Progenitor cell of endocrine pancreas (in vitro differentiated cells): ENCODE measurements at places on chromosomes 3 and 15.

GRCh38 chr15:99481951-99482230 lies 83.9 kb upstream of the MEF2A start:
- DNase-seq = no peak

DNA sequence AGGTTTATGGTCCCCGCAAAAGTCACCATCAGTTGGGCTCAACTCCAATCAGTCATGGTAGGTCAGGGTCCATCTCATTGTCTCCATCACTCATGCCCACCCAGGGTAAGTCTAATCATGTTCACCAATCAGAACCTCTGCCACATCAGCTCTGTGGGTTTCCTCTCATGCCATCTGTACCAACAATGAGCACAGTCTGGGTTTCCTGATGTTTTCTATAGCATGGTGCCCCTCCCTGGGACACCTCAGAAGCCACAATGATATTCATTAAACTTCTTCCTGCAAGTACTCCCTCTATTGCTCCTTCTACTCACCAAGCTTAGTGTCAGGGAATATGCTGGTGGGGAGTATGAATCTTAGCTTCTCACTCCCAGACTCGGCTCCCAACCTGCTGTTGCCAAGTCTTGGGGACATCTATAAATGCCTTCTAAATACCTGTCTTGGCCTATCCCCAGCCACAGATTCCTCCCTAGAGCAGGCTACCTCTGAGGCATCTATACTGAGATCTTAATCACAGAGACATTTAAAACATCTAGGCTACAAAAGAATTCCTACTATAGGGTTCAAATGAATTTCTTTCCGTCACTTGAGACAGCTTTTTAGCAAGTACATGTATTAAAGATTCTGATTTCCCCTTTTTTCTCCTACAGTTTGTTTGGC lies 5.0 kb upstream of the CCR2 start:
- no peak for DNase-seq

GRCh38 chr3:51362476-51362875 lies 22.6 kb upstream of the MANF start:
- DNase-seq = no peak

- no peak for DNase-seq
Observed at GRCh38 chr3:79032686-79033318, 735.0 kb downstream of the ROBO1 start.

DNA sequence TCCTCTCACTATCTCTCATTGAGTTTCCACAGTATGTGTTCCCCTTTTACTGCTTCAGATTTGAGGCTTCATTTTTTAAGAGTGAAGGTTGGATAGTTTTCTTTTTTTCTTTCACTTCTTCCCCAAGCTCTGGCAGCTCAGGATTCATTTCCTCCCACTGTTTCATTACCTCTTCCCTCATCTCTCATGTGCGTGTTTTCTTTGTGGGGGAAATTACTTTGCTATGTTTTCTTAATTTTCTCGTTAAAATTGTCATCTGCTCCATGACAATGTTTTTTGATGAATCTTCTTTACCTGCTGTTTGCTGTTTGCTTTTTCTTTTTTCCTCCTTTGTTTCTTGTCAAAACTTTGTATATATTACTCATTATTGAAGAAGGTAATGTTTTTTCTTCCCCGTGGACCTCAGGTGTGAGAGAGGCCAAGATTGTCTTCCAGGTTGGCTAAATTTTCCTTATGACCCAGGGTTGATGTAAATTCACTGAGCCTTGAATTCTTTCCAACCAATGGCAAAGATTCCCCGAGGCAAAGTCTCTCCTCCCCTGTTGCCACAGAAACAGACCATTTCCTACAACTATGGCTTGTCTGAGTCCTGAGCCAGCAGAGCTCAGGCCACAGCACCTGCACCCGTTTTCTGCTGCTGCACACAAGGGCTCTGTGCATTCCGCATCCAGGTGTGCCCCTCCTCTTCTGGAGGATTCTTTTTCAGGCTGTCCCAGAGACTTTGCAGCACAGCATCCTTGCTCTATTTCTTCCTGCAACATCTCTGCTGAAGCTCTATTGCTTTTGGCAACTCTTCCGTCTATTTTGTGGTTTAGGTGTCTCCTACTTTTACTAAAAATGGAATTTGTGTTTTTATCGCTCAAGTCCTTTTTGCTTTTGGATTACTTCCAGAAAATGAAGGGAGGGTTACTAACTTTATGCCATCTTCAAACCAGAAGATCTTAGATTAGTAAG lies 66.1 kb downstream of the NOX5 start:
- DNase-seq = no peak

GRCh38 chr3:113606539-113607218 lies 74.3 kb downstream of the SIDT1 start:
- DNase-seq = no peak

- no peak for DNase-seq
Observed at GRCh38 chr3:69683082-69683806, 56.0 kb upstream of the MITF start.

DNA sequence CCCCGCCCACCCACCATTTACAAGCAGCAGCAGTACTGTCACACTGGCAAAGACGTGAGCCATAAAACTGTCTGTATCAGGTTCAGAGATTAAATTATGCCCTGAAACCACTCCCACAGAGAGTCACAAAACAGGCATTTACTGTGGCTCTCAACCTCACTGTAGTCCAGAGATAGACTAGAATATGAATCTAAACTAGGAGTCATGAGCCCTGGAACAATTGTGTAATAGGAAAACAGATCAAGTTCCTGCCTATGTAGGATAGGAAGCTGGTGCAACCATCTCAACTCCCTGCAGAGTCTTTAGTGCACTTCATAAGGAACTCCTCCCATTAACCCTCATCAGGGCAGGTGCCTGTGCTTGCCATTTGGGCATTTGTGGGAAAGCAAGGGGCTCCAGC lies 61.7 kb downstream of the FAM227B start:
- DNase-seq = no peak

GRCh38 chr3:77195766-77196545 lies 156.1 kb downstream of the ROBO2 start:
- no peak for DNase-seq

DNA sequence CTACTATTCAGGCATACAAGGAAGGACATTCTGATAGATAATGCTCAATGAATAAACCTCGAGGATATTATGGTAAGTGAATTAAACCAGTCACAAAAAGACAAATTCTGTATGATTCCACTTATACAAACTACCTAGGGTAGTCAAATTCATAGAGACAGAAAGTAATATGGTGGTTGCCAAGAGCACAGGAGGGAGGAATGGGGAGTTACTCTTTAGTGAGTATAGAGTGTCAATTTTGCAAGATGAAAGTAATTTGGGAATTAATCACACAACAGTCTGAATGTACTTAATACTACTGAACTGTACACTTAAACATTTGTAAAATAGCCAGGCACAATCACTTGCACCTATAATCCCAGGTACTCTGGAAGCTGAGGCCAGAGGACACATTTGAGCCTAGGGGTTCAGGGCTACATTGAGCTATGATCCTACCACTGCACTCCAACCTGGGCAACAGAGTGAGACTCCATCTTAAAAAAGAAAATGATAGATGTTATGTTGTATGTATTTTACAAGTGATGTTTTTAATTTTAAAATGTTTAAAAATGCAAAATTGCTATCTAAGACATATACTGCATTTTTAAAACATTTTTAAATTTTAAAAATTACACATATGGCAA lies 91.0 kb downstream of the NPAP1 start:
- DNase-seq = no peak

DNA sequence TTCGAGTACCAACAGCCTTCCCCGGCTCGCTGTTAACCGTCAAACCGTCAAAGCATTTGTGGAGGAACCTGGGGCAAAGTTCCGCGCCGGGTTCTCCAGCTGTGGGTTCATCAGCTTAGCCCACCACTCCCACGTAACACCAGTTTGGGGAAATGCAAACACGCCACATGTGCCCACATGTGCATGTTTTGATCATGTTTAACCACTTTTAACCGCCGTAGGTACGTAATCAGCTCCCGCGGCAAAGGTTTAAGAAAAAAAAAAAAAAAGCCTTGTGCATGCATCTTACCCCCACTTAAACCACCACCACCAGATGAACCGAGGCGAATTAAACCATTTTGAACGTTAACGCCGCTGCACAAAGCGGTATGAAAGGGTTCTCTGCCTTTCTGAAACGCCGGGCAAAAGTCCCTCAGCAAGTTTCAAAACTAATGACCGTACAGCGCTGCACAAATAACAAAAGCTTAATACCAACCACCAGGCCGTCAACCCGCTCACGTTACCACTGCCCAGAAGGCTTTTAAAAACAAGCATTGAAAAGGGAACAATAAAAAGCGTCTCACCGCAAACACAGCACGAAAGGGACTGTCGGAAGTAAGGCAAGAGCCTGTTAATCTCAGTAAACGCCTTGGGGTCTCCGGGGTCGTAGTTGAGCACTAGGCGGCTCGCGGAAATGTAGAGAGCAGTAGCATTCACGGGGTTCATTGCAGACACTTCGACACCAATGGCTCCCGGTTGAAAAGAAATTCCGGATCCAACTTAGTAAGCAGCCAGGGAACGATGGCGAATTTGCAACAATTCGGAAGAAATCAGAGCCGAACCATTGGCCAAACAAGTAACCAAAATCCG lies 1.5 kb downstream of the MSL2 start:
- DNase-seq = no peak

GRCh38 chr15:65926899-65927298 lies 57.6 kb downstream of the RAB11A start:
- DNase-seq = no peak

DNA sequence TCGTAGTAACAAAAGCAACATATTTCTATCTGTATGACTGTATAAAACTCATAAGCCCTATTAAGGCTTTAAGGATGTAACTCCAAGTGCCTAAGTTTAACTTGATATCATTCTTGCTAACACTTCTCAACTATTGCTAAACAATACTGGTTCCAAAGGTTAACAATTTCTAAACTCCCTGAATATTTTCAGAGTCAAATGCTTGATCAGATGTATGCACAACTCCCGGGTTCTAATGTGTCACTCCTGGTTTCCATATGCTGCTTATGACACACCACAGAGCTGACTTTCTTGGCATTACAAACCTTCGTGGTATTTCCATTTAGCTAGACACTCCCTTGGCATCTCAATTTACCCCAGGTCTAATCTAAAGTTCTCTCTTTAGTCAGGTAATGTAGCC lies 26.3 kb downstream of the DZIP1L start:
- DNase-seq = no peak

DNA sequence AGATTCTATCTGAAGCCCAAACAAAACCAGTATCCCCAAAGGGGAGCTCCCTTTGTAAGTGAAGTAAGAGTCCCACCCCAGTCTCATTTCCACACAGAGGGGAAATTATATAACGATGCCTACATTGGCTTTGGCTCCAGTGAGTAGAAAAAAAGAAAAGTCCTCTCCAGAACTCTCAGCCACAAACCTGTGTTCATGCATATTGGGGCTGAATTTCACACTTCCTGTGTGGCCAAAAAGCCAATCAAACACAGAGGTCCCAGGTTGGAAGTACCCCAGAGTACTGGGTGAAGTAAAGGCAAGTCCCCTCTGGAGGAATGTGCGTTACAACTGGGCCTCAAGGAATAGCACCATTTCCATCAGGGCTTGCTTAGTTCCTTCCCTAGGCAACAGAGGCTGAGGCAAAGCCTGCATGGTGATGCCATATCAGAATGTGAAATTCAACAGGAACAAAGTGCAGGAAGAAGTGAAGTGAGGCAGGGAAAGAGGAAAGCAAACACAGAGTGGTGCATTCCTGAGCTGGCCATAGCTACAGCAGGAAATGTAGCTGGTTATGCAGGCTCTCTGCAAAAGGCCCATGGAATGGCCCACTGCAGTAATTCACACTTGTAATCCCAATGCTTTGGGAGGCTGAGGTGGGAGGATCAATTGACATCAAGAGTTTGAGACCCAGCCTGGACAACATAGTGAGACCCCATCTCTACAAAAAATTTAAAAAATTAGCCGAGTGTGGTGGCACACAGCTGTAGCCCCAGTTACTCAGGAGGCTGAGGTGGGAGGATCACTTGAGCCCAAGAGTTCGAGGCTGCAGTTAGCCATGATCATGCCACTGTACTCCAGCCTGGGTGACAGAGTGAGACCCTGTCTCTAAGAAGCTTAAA lies 16.6 kb upstream of the CX3CR1 start:
- DNase-seq = no peak

- no peak for DNase-seq
Observed at GRCh38 chr3:75781079-75781745, 4.1 kb downstream of the ZNF717 start.

- DNase-seq = no peak
Observed at GRCh38 chr3:64832098-64832497, 144.3 kb upstream of the ADAMTS9 start.

DNA sequence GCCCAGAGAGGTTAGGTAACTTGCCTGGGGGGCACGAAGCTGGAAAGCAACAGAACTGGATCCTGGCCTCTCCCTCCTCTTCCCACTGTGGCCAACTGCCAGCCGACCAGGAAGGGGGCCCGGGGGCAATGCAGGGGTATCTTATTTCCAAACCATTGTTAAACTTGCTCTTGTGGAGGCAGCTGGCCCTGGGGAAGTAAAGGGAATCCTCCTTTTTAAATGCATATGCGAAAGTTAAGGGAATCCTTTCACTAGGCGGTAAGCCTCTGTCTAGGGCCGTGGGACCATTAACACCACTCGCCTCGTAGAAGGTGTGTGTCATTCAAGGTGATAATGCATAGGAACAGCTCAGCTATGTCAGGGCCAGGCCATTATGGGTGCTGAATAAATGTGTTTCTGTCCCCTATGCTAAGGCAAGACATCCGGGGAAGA lies 68.6 kb downstream of the ST6GAL1 start:
- no peak for DNase-seq

DNA sequence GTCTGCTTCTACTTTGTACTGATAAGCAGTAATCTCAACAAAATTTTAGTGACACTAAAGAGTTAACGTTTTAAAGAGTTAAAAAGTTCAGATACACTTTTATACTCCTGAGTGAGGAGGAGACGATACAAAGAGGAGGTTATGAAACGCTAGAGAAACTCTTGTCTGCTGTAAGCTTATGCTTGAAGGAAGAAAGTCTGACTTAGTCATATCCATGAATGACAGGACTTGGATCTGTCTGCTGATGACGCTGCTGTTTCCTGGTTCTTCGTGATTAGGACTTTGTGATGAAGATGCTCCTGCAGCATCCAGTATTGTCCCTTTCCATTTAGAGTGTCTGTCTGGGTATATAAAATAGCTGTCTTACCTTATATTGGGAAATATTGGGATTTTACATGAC lies 15.8 kb downstream of the TCF12 start:
- no peak for DNase-seq

- no peak for DNase-seq
Observed at GRCh38 chr3:158127250-158128219, 17.6 kb downstream of the RSRC1 start.

DNA sequence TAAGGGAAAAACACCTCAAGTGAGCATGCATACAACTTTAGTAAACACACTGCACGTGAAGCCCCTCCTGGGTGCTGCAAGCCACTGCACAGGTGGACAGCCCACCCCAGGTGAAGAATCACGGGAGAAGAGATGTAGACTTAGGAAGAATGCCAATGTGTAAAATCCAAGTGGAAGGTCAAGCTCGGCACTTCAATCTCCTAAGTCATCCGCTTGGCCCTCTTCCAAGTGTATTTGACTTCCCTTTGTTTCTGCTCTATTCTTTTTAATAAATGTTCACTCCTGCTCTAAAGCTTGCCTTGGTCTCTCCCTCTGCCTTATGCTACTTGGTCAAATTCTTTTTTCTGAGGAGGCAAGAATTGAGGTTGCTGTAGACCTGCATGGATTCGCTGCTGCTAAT lies 316.6 kb downstream of the EDEM1 start:
- DNase-seq = no peak
